ENCODE measurements at places on chromosomes 16 and 17. TPM values are rescaled to one million over a fixed set of nuclear protein-coding genes. Genes with fewer than 3 reads are reported as not detected.

- no peak overlapping the region for H3K27ac ChIP-seq
- no peaks in the 10 kb centered on the region for H3K36me3 ChIP-seq
- peaks cover 11% of the 10 kb centered on the region for H3K27me3 ChIP-seq
These were observed 1621.6 kb downstream of the CDH8 start for GRCh38 chr16:60414613-60415012.

DNA sequence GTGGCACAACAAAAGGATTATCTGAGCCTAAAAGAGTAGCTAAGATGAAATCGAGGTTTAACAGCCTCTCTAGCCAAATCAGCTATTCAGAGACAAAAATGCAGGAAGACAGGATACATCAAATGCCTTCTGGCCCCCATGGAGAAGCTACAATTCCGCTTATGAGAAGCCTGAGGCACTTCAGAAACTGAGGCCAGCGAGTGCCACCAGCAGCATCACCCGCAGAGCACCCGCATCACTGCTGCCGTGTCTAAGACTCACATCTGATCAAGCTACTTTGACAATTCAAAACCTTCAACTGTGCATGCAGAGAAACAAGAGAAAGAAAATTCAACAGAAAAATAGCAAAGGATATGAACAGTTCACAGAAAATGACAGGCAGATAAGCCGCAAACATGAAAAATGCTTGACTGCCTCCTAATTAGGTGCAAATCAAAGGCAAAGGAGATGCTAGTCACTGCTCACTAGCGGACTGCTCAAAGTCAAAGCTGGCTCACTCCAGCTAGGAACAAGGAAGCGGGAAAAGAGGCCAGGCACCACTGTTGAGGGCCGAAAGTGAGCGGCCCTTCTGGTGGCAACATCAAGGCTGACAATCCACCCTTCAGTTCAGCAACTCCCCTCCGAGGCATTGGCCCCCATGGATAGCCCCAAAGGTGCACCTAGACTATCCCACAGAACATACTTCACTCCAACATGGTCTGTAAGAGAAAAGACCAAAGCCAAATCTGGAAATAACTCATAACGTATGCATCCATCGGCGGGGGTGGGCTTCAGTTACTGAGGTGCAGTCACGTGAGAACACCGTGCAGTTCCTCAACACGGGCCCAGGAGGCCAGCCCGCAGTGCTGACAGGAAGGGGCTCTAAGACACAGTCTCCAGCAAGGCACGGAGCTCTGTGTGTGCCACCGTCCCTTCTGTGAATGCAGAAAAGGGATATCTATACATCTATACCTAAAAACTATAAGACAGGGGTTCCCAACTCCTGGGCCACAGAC lies 12.0 kb downstream of the MTHFSD start:
- H3K4me3 ChIP-seq, result no peak overlapping the region
- no peaks in the 10 kb centered on the region for H3K27me3 ChIP-seq
- H3K36me3 ChIP-seq, result peaks cover 16% of the 10 kb centered on the region
- H3K27ac ChIP-seq, result no peak overlapping the region
- DNase-seq, result no peak

DNA sequence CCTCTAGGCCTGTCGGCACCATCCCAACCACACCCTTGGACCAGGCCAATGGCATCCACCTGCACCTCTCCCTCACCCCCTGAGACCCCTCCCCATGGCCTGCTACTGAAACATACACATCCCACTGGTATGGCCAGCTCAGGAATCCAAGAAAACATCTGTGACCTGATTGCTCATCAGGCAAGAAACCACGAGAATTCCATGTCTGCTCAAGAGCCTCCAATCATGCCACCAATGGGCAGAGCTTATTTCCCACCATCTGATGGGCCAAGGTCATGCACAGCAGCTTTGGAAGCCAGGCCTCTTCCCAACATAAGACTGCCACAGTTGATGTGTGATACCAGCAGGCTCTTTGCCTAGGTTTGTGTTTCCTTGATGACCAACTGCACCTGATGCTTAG lies 190.1 kb downstream of the C16orf78 start:
- no peak for DNase-seq
- no peak overlapping the region for H3K4me3 ChIP-seq
- peaks cover 56% of the 10 kb centered on the region for H3K27me3 ChIP-seq
- no peaks in the 10 kb centered on the region for H3K36me3 ChIP-seq
- H3K4me1 ChIP-seq, result no peaks in the 10 kb centered on the region

GRCh38 chr16:964356-965035 lies 6.3 kb downstream of the LMF1 start:
- DNase-seq, result no peak
- H3K36me3 ChIP-seq, result no peaks in the 10 kb centered on the region
- H3K4me1 ChIP-seq, result peaks cover 3% of the 10 kb centered on the region
- no peaks in the 10 kb centered on the region for H3K27me3 ChIP-seq
- H3K27ac ChIP-seq, result no peak overlapping the region

- H3K27ac ChIP-seq, result peak overlapping the region; percentile 23
- no peaks in the 10 kb centered on the region for H3K36me3 ChIP-seq
- DNase-seq, result no peak
These were observed 7.6 kb upstream of the CSNK1D start for GRCh38 chr17:82281076-82281475.

- peaks cover 33% of the 10 kb centered on the region for H3K4me1 ChIP-seq
- no peaks in the 10 kb centered on the region for H3K27me3 ChIP-seq
- no peaks in the 10 kb centered on the region for H3K36me3 ChIP-seq
- H3K27ac ChIP-seq, result no peak overlapping the region
These were observed 6.5 kb downstream of the ENPP7 start for GRCh38 chr17:79737046-79737921.

DNA sequence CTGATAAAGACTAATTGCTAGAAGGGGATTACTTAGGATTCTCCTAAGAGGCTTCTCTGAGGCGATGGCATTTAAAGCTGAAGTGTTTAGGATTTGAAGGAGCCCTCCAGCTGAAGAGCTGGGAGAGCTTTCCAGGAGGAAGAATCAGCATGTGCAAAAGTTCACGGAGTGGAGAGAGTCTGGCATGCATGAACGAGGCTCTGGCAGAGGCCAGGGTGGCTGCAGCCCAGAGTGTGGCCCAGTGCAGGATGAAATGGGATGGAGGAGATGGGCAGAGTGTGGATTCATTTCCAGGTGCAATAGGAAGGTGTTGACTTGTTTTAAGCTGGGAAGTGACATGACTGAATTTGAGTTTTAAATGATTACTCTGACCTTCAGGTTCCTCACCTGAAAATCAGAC lies 249.0 kb upstream of the CCL2 start:
- H3K4me1 ChIP-seq, result no peaks in the 10 kb centered on the region
- no peak overlapping the region for H3K4me3 ChIP-seq
- no peak for DNase-seq
- H3K36me3 ChIP-seq, result no peaks in the 10 kb centered on the region
- H3K27me3 ChIP-seq, result peaks cover 8% of the 10 kb centered on the region
- no peak overlapping the region for H3K27ac ChIP-seq

- peak; percentile 60 for DNase-seq
- peak overlapping the region; percentile 61 for H3K27ac ChIP-seq
- no peak overlapping the region for H3K4me3 ChIP-seq
- H3K27me3 ChIP-seq, result no peaks in the 10 kb centered on the region
- no peaks in the 10 kb centered on the region for H3K36me3 ChIP-seq
These were observed 2.8 kb downstream of the PLCD3 start for GRCh38 chr17:45129426-45129939.

GRCh38 chr16:21214086-21214485 lies 2.7 kb upstream of the ZP2 start:
- no peaks in the 10 kb centered on the region for H3K4me1 ChIP-seq
- peaks cover 47% of the 10 kb centered on the region for H3K27me3 ChIP-seq
- H3K36me3 ChIP-seq, result no peaks in the 10 kb centered on the region
- H3K27ac ChIP-seq, result no peak overlapping the region

DNA sequence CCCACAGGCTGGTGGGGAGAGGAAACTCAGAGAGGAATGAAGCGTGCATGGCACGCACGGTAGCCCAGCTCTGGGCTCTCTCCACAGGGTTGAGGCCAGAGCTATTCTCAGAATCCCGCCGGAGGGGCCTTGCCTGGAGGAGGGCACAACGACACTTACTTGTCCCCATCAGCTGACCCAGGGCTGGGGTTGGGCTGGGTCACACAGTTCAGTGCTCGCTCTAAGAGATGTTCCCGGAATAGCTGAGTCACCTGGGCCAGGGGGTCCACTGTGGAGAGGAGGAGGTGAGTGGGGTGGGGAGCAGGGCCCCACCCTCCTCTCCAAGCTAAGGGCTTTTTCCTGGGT lies 21.8 kb downstream of the SREBF1 start:
- peaks cover 31% of the 10 kb centered on the region for H3K4me1 ChIP-seq
- DNase-seq, result no peak
- H3K27me3 ChIP-seq, result no peaks in the 10 kb centered on the region

- no peaks in the 10 kb centered on the region for H3K27me3 ChIP-seq
- H3K4me1 ChIP-seq, result no peaks in the 10 kb centered on the region
- H3K36me3 ChIP-seq, result no peaks in the 10 kb centered on the region
- no peak for DNase-seq
- H3K4me3 ChIP-seq, result no peak overlapping the region
These were observed 93.6 kb upstream of the CNTNAP4 start for GRCh38 chr16:76183647-76184046.

- H3K27ac ChIP-seq, result 0 out of 2 replicates have a peak overlapping the region, but pooled peaks have one; percentile 22
- no peak overlapping the region for H3K4me3 ChIP-seq
- no peak for DNase-seq
- H3K36me3 ChIP-seq, result no peaks in the 10 kb centered on the region
These were observed 242.1 kb upstream of the NLRP1 start for GRCh38 chr17:5826384-5826783.

- no peak overlapping the region for H3K4me3 ChIP-seq
- H3K4me1 ChIP-seq, result peaks cover 12% of the 10 kb centered on the region
These were observed 42.0 kb downstream of the WNT3 start for GRCh38 chr17:46776298-46777005.

GRCh38 chr17:16439811-16440351 lies 24.5 kb downstream of the TRPV2 start:
- peak overlapping the region; percentile 88 for H3K27ac ChIP-seq
- peak overlapping the region; percentile 98 for H3K4me3 ChIP-seq
- H3K36me3 ChIP-seq, result peaks cover 41% of the 10 kb centered on the region
- H3K4me1 ChIP-seq, result peaks cover 20% of the 10 kb centered on the region
- H3K27me3 ChIP-seq, result no peaks in the 10 kb centered on the region

DNA sequence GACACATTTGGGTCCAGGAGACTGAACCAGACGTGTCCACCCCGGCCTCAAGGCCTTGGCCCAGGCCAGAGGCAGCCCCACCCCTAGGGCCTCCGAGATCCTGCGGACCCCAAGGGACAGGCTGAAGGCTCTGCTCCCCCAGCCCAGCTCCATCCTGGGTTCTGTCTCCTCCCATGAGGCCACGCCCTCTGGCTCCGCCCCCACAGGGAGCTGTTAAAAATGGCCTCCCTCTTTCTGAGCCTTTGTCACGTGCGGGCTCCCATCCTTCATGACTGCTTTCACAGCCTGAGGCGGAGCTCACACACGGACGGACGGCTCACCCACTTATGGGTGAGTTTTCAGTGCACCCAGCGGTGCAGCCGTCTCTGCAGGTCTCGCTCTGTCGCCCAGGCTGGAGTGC lies 6.5 kb upstream of the CACNA1H start:
- H3K27me3 ChIP-seq, result peaks cover 60% of the 10 kb centered on the region
- no peak overlapping the region for H3K27ac ChIP-seq
- DNase-seq, result no peak
- H3K4me3 ChIP-seq, result no peak overlapping the region

The NPIPA7 gene
- total RNA-seq, result 7.2 TPM

The KRT27 gene
- not detected for total RNA-seq

The CES5A gene
- total RNA-seq, result not detected

The CCNF gene
- total RNA-seq, result 69.0 TPM

The TBC1D3B gene
- 13.8 TPM for total RNA-seq

The COX6A2 gene
- total RNA-seq, result not detected

The KRTAP2-3 gene
- 0.57 TPM for total RNA-seq

The ST3GAL2 gene
- total RNA-seq, result 9.7 TPM

The PPY gene
- not detected for total RNA-seq

Data from PC-9 (cell line).